Calu3 (cell line): ENCODE measurements at places on chromosomes 6 and 20. TPM values are rescaled to one million over a fixed set of nuclear protein-coding genes. Genes with fewer than 3 reads are reported as not detected.
A peak's percentile ranks its signal among the peaks of the same experiment; 100 is the strongest.

GRCh38 chr6:168105813-168106632 is 27.0 kb upstream of the FRMD1 start:
- no peak for DNase-seq

- no peak for DNase-seq
Observed at GRCh38 chr6:126300735-126301134, 39.2 kb upstream of the CENPW start.

The ANKRD66 gene
- not detected in 2 replicates for total RNA-seq

The ENPP5 gene
- 17.3 and 18.7 TPM in 2 replicates for total RNA-seq

DNA sequence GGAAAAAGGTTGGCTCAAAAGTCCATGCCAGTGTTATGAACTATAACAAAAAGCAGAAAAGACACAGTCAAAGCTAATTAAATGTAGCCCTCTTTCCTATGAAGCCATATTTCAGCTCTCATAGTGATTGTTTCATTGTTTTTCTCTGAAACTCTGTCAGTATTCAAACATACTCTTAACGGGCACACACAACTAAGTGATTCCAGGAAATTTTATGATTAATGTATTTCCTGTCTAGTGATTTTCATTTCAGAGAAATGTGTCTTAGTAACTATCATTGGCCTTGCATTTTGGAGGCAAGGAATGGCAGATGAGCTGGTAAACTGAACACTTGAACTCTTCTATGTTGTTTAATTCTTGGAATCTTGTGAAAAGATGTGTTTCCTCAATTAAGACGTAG is 68.0 kb downstream of the CLVS2 start:
- no peak for DNase-seq

GRCh38 chr20:1810926-1811620 is 84.1 kb upstream of the SIRPA start:
- DNase-seq = no peak

DNA sequence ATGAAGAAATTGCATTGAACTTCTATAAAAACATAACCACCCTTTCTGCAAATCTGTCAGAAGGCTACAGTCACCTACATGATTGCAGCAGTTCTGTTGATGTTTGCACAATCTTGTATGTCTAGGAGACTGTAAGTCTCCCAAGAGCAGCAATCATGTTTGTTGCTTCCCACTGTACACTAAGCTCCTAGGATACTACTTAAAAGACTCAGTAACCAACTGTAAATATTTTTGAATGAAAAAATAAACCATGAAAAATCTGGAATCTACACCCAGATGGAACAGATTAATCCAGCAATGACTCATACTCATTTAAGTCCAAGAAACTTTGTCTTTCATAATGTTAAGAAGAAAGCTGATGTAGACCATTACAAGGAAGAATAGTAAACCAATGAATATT is 168.5 kb upstream of the ATXN1 start:
- DNase-seq = no peak

DNA sequence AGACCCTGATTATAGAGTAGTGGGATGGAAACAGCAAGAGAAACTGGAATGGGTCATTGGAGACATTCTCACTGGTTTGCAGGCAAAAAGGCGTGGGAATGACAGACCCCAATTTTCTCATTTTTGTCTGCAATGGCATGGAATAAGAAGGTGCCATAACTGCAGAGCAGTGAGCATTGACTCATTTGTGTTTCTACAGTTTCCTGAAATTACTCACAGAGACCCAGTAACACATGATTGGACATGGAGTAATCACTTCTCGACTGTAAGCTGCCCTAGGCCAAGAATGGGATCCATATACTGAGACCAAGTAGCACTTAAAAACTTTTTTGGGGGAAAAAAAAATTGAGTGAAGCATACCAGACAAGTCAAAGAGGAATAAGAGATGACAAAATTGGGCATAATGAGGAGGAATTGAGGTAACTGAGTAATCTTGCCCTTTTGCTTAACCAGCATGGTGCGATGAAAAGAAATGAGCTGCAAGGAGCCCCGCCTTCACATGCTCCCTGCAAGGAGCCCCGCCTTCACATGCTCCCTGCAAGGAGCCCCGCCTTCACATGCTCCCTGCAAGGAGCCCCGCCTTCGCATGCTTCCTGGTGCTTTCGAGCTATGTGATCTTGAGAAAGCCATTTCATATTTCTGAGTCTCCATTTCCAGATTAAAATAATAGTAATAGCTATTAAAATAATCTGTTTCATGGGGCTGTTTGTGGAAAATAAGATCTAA is 44.1 kb downstream of the NHSL1 start:
- DNase-seq = peak; percentile 59

GRCh38 chr6:167113935-167114910 is 8.7 kb upstream of the CCR6 start:
- no peak for DNase-seq

- no peak for DNase-seq
Observed at GRCh38 chr6:137136065-137136464, 37.4 kb downstream of the IL22RA2 start.

The CRIP3 gene
- total RNA-seq = 2.3 and 5.4 TPM in 2 replicates
